Coronary artery (tissue), 2 donors: ENCODE measurements at places on chromosomes 4 and X.
A peak's percentile ranks its signal among the peaks of the same experiment; 100 is the strongest.

- no peak for DNase-seq
Observed at GRCh38 chrX:52078131-52078530, 9.1 kb upstream of the MAGED4B start.

GRCh38 chr4:55411621-55412020, 15.9 kb downstream of the TMEM165 start:
- DNase-seq: no peak

DNA sequence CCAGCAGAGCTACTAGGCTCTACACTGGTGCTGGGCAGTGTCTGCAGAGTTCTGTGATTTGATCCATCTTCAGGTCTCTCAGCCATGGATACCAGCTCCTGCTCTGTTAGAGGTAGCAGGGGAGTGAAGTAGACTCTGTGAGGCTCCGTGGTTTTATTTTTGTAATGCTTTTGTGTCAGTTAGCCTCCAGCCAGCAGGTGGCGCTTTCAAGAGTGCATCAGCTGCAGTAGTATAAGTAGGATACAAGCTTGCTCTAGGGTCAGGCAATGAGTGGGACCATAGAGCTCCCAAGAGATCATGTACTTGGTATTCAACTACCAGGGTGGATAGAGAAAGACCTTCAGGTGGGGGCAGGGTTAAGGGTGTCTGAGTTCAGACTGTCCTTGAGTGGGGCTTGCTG, 362.5 kb upstream of the TRAM1L1 start:
- no peak for DNase-seq

GRCh38 chrX:87397103-87397886, 120.3 kb upstream of the KLHL4 start:
- no peak for DNase-seq

- DNase-seq: no peak
Observed at GRCh38 chr4:83677656-83678055, 141.7 kb downstream of the GPAT3 start.

GRCh38 chr4:87152310-87153041, 67.9 kb downstream of the KLHL8 start:
- DNase-seq: no peak

DNA sequence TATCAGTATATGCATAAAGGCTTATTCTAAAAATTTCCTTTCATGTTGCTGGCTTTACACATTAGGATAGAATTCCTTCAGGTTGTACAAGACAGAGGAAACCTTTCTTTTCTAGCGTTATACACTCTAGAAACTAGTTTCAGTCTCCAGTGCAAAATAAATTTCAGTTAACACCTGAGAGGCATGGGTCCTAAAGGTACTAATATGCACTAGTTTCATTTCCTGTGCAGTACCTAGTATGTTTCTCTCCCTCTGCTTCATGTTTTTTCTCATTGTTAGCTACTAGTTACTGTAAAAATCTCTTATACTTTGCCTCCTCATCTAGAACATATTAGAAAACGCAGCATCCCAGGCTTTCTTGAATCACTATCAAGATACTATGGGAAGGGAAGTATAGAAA, 54.0 kb downstream of the SNX25 start:
- no peak for DNase-seq

- peak; percentile 83 for DNase-seq
Observed at GRCh38 chr4:3827616-3828492, 61.7 kb downstream of the ADRA2C start.

DNA sequence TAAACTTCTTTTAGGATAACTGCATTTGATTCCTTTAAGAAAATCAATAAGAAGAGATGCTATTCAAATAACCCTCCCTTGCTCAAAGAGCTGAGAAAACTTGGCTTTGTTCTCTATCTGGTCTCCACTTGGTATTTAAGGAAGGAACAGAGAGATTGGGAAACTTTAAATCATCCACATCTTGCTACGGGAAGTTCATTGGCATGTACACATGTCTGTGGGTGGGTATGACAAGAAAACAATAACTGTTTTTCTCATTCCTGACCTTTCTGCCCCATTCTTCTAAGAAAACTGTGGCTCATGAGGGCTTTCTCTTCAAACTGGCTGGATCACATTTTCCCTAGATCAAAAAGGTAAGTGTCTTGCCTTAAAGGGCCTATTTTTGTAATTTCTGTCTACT, 6.0 kb downstream of the SEL1L3 start:
- no peak for DNase-seq
